ENCODE measurements at places on chromosomes 7 and 10.
A peak's percentile ranks its signal among the peaks of the same experiment; 100 is the strongest.

GRCh38 chr7:21184942-21185652 is 242.8 kb upstream of the SP4 start:
- no peak for DNase-seq

- no peak for DNase-seq
Observed at GRCh38 chr10:58993480-58994221, 182.8 kb upstream of the PHYHIPL start.

DNA sequence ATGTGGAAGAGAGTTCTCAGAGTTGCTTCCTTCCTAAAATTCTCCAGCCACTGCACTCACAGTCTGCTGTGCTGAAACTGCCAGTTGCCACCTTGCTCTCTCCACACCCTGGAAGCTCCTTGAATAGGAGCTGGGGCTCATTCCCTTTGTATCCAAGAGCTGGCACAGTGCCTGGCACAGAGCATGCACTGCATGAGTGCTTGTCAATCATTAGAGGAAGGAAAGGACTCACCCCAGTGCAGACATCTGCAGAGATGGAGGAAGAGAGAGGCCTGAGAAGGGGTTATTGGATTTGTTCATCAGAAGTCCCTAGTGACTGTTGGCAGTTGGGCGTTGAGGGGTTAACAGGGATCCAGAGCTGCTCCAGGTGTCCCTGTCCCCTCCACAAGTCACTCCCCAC is 41.7 kb upstream of the DUSP5 start:
- no peak for DNase-seq

DNA sequence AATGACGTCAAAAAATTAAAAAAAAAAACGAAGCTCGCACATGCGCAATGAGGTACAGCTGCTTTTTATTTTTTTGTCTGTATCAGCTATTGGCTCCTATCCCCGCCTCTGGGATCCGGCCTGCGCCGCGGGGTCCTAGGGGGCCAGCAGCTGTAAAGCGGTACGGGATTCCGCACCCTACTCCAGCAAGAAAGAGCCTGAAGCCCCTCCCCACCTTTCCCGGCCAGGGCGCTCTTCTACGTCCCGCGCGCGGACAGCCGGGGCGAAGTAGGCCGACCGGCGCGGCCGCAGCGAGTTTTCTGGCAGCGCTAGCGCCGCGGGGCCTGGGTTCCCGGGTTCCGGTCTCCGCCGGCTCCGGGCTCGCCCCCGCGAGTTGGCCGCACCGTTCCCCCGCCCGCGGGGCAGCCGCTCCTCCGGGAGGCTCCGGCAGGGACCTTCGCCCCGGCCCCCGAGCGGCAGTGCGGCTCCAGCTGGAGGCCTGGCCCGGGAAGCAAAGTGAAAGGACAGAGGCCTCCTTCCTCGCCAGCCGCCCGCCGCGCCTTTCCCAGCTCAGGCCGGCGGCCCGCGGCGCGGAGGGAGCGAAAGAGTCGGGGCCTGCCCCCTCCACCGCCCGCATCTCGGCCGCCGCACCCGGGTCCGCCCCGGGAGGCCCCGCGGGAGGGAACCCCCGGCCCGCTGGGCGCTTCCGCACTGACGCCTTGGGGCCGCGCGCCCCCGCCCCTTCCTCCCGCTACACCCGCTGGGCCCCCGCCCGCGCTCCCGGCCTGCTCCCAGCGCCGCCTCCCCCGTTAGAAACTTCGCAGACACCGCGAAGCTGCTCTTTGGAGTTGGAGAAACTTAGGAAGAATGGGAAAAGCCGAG is 4.7 kb upstream of the SPAG6 start:
- peak; percentile 54 for DNase-seq

DNA sequence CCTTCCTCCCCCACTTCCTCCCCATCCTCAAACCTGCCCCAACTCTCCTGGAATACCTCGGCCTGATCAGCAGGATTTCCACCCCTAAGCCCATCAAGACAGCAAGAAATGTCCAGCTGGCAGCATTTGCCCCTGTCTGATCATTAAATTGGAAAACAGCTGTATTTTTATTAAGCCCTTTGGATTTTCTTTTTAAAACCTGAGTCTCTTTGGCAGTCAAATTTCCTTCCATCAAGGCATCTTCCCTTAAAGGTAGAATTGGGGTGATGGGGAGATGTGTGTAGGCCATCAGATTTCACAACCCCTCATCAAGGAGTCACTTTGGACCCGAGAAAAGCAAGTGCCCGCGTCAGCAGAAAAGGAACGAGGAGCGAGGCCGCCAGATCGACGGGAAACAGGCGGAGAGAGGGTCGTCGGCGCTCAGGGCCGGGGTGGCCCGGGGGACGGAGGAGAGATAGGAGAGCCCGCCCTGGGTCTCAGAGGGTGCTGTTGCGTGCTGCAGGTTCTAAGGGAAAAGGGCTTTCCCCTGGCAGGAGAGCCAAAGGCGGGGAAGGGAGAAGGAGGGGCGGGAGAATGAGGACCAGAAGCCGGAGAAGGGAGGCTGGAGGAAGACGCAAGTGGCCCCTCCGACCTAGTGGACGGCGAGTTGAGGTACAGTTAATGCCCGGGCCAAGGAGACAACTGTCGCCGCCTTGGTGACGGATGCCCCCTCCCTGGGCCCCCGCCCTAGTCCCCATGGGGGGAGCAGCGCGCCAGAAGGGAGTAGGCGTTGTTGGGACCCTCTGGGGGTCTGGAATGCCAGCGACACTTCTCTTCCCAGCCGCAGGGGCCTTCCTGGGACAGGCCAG is 11.5 kb upstream of the GATA3 start:
- peak; percentile 6 for DNase-seq

DNA sequence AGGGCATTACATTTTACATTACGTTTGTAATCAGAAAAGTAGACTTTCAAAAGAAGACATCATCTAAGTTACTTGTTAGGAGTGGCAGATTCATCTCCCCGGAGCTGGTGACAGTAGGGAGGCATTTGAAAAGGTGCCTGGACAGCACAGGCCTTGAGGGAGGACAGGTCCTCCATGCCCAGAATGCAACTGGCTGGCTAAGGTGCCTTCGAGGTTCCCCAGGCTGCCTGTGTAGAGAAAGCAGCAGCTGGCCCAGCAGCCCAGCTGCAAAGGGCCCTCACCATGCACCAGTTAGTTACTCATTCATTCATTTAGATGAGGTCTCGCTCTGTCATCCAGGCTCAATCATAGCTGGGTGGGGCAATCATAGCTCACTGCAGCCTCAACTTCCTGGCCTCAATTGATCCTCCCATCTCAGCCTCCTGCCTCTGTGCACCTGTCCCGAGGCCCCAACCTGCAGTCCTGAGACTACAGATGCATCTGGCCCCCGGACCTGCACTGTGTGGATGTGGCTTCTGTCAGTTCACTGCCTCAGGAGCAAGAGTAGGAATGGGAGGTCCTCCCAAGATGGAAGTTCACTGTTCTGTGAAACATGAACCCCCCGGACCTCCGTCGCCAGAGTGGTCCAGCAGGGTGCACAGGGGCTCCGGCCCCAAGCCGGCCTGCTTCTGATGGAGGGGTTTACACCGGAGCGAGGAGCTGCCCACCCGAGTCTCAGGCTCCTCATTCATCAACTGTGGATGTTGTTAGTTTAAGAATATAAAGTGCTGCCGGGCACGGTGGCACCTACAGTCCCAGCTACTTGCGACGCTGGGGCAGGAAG is 36.6 kb downstream of the PRKAG2 start:
- DNase-seq: no peak

DNA sequence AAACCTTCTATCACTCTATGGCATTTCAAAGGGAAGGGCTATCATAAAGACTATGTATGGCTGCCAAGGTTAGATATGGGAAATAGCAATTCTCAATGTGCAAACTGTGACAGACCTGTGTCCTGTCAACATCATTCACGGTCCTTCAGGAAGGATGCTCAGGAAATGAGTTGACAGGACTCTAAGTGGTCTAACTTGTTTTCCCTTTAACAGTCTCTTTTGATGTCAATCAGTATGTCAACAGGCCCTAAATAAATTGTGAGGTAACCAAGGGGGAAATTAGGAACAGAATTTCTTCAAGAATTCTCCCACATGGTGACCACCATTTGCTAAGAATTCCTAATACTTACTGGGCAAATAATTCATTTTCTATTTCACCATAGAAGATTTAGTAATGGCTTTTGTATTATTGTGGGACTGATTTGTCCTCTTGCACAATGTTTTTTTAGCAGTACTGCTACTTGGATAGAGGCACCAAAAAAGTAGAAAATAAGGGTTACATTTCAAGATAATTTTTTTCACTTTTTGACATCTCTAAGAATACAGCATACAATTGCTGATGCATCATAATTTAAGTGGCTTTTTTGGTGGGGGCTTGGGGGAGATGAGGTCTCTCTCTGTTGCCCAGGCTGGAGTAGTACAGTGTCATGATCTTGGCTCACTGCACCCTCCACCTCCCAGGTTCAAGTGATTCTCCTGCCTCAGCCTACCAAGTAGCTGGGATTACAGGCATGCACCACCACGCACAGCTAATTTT is 275.8 kb downstream of the CACNA2D1 start:
- DNase-seq: no peak

- no peak for DNase-seq
Observed at GRCh38 chr10:36989233-36989632, 136.2 kb upstream of the ANKRD30A start.

GRCh38 chr7:40551685-40552576 is 417.1 kb downstream of the SUGCT start:
- no peak for DNase-seq

GRCh38 chr7:50826371-50827172 is 43.9 kb upstream of the GRB10 start:
- no peak for DNase-seq

- peak; percentile 35 for DNase-seq
Observed at GRCh38 chr10:30359373-30360206, 10.5 kb upstream of the MTPAP start.

DNA sequence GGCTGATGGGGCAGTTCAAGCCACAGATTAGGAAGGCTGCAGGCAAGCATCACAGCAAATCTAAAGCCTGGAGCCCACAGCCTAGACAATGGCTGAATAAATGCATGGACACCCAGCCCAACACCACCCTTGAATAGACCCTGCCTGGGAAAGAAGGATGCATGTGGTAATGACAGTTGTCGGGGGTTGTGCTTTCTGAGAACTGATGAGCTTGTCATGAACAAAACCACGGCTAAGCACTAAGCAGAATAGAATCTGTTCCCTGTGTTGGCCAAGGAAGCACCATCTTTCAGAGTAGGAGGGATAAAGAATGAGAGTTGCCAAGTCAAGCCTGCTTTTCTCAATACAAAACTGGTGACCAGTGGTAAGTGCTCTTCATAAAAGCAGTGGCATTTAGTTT is 66.1 kb upstream of the JCAD start:
- no peak for DNase-seq

DNA sequence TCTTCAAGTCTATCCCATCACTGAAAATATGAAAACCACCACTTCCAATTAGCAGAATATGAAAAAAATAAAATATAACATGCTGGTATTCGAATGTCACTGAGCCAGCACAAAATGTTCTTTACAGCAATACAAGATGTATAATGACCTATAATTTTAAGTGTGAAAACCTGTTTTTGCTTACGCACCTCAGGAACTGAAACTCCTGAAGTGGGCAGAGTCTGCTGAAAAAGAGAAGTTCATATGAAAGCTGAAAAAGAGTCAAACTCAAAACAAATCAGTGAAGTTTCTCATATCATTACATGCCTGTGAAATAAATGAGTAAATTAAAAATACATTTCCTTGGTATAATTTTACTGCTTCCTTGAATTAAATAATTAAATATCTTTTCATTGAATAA is 272.5 kb downstream of the DGKB start:
- DNase-seq: no peak

- no peak for DNase-seq
Observed at GRCh38 chr7:31521336-31522010, 7.6 kb downstream of the ITPRID1 start.

- no peak for DNase-seq
Observed at GRCh38 chr7:93188870-93189634, 37.2 kb downstream of the HEPACAM2 start.

GRCh38 chr7:102318482-102318971 is 31.9 kb downstream of the SH2B2 start:
- DNase-seq: no peak

DNA sequence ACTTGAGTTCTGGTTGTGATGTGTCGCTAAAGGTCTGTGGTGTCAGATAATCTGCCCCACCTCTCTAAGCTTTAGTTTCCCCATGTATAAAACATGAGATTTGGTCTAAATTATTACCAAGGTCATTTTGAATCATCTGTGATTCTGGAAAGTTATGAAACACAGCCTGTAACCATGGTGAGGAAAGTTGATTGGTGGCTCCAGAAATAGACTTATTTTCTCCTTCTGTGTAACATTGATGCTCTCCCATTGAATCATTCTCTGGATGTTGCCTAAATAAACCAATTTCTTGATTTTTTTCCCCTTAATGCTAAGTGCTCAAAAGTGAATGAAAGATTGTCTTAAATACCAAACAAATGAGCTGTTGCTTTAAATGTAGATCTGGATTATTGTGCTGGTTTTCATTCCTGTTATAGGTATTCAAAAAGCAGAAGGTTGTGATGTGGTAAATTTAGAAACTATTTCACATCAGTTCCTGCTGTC is 30.0 kb upstream of the PCGF5 start:
- no peak for DNase-seq

- no peak for DNase-seq
Observed at GRCh38 chr10:18238870-18239485, 98.8 kb downstream of the CACNB2 start.

- DNase-seq: no peak
Observed at GRCh38 chr10:101329341-101330032, 24.5 kb upstream of the BTRC start.

DNA sequence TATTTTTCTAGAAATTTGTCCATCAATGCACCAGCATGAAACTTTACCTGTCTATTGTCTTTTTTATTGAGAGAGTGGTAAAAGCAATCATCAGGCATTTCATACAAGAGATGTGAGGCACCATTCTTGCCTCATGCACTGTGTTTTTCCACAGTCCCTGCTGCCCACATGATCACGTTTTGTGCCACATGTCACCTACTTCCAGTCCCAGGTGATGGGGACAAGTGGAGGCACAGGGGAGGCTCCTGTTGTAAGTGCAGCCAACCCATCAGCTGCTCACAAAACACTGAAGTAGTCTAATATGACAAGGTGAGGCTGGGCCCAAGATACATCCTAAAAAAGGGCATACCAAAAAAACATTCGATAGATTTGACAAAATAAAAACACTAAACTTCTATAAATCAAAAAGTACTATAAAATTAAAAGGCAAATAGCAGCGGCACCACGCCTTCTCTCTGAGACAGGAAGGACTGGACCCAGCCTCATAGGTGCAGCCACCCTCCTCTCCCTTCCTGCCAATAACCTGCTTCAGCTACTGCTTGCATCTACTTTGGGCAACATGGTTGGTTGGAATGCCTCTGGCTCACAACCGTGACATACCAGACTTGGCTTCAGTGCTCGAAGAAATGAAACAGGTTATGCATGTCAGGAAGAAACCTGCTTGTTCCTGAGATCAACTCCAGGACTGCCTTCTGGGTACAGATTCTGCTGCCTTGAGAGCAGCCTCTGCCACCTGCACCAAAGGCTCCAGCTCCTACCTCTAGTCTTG is 2.3 kb downstream of the ZC3HAV1L start:
- no peak for DNase-seq

GRCh38 chr10:100659361-100660098 is 85.9 kb upstream of the PAX2 start:
- no peak for DNase-seq

DNA sequence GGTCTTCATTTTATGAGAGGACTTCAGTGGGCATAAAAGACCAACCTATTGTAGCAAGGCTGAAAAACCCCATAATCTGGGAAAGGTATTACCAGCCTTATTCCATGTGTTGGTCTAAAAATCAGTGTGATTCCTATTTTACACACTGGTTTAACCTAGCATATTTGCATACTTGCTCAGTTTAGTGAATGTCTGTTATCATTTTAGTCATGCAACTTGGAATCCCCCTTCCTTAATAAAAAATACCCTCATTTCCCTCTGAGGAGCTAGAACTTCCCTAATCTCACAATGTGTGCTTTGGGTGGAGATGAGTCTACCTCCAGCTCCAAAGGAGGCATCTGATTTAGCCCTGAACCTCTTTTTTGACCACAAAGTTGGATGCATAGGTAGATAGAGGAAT is 312.8 kb upstream of the SORCS1 start:
- no peak for DNase-seq

Measured in tibial artery (tissue), 4 donors.